HCT116 (cell line): ENCODE measurements at places on chromosomes 6 and 20.
A peak's percentile ranks its signal among the peaks of the same experiment; 100 is the strongest.

DNA sequence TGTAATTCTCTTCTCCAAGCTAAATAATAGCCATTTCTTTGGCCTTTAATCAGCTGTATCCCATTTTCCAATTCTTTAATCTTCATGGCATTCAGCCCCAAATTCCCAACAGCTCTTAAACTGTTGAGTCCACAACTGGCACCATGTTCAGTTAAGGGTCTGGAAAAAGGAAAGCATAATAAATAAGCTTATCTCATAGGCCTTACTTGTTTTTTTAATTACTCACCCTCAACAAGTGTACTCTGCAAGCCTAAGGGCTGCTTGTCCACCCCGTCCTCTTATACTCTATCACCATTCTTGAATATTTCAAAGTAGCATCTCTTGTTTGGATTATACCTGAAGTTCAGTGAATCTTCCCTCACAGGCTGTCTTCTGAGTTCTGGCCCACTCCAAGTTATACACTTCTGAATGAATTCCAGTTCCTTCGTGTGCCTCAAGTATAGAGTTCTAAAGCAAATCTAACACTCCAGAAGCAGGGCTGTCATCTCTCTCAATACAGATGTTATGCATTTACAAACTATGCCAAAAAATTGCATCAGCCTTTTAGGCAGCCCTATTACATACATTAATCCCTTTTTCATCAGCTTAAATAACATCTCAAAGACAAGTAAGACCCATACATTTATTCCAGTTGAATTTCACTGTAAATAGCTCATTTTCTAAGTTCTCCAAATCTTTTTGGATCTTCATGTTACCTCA, 98.7 kb downstream of the COL21A1 start:
- DNase-seq, result no peak

- no peak for DNase-seq
These were observed 59.6 kb upstream of the PRL start for GRCh38 chr6:22356362-22356940.

- DNase-seq, result peak; percentile 0
These were observed 378.8 kb downstream of the QKI start for GRCh38 chr6:163793011-163793983.

GRCh38 chr6:16292432-16292831, 54.0 kb downstream of the GMPR start:
- no peak for DNase-seq

DNA sequence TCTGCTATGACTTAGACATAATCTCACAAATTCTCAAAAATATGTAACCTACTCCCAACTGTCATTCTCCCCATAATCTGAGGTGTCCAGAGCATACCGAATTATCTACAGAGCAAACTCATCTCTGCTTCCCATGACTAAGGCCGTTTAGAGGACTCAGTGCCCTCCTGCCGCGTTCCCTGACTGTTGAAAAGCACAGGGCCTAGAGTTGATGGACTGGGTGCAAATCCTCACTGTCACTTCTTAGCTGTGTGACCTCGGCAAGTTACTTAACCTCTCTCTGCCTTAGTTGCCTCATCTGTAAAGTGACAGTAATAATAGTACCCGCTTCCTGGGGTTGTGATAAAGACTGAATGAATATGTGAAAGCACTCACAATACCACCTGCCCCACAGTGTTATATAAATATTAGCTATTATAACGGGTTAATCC, 4.7 kb upstream of the TUBB2A start:
- DNase-seq, result no peak

DNA sequence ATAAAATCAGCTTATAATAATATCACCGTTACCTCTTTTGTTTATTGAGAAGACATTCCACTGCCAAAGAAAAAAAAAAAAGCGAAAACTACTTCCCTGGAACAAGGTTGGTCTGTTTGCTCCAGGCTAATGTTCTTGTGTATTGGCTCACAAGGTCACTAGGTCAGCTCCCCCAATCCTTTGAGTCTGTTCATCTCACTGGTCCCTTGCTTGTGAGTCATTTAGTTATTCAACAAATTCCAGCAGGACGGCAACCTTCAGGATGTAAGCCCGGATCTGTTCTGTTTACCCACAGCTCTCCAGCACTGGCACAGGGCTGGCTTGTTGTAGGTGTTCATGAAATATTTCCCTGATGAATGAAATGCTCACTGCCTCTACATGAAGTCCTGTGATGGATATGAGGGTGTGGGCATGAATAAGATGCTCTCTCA, 3.3 kb downstream of the ARHGAP40 start:
- DNase-seq, result no peak

GRCh38 chr20:64106981-64107735, at the start of gene NPBWR2:
TSS of gene NPBWR2 (minus strand) at chr20:64107565. CDS start at chr20:64106831, 734 bp downstream.
- DNase-seq, result no peak

DNA sequence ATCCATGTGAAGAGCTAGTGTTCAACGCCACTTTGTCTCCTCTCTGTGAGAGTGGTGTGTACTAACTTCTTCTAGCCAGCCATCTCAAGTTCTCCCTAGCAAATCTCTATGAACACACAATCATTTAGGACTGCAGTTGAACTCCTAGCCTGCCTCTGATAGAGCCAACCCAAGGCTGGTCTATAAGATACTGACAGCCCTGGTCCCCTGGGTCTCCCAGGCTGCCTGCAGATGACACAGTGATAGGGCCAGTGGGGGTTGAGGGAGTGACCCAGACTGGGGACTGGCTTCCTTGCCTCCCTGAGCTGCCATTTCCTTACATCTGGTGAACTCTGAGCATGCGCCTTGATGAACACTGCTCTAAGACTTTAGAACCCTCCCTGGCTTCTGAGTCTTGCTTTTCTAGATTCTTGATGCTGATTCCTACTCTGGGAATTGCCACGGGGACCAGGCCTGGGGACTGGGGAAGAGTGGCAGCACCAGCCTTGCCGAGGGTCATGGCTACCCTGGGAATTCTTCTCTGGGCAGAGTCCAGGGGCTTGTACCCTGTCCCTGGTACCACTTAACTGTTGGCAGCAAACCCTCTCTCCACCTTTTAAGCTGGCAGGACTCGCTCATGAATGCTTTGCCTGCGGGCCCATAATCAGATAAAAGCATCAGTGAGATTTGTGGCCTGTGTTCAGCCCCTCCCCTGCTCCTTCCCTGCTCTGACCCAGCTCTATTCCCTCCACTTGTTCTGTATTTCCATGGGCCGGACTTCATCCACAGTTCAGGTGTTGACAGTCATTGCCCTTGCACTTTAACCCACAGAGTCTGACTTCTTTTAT, 130.8 kb upstream of the CHD6 start:
- DNase-seq, result no peak
